Gastroesophageal sphincter (tissue), 4 donors: ENCODE measurements at places on chromosomes 5 and 9.
A peak's percentile ranks its signal among the peaks of the same experiment; 100 is the strongest.

DNA sequence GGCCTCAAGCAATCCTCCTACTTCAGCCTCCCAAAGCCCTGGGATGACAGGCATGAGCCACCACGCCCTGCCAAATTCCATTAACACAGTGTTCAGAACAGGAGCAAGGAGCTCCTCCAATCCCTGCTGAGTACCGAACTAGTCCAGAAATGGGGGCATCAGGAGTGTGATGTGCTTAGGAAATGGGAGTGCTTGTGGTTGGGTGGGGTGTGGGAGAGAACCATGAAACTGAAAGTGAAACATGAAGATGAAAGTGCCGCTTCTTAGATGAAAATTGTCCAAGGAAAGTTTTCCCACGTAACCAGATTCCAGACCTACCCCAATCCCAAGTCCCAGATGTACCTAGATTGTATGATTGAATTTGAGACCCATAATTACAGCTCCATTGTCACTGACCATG lies 16.7 kb upstream of the ZNF131 start:
- no peak overlapping the region for H3K27ac ChIP-seq
- no peaks in the 10 kb centered on the region for H3K27me3 ChIP-seq
- no peak for ATAC-seq
- peaks cover 6% of the 10 kb centered on the region for H3K36me3 ChIP-seq
- H3K4me1 ChIP-seq = peaks cover 12% of the 10 kb centered on the region

DNA sequence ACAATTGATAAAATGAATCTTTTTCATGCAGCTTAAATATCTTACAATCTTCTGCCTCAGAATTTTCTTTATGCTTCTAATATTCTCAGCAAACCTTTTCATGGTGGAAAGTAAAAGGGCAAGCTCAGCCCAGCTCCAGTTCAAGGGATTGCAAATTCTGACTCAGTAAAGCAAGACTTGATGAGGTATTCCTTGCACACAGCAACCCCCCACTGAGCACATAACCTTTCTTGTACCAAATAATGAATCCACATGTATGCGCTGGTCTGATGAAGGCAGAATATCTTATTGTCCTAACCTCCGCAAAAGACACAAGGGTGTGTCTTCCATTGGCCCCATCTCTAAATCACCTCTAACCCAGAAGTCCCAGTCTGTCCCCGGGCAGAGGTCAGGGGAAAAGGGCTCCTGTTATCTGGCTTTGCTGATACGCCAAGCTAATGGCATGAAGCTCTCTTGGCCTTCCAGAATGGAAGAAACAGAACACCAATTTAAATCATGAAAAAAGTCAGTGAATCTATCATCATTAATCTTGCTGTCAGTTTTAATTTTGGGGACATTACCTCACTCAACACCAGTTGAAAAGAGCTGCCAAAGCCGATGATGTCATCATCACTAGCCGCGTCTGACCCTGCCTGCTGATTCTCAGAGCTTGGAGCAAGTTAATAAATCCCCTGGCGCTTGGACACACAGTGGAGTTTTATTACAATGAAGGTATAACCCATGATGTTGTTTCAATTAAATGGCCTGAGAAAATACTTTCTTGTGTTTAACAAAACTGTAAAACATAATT lies 592.5 kb upstream of the CLINT1 start:
- peak; percentile 71 for ATAC-seq
- H3K27me3 ChIP-seq = no peaks in the 10 kb centered on the region
- no peak overlapping the region for H3K27ac ChIP-seq
- H3K4me1 ChIP-seq = peaks cover 10% of the 10 kb centered on the region

DNA sequence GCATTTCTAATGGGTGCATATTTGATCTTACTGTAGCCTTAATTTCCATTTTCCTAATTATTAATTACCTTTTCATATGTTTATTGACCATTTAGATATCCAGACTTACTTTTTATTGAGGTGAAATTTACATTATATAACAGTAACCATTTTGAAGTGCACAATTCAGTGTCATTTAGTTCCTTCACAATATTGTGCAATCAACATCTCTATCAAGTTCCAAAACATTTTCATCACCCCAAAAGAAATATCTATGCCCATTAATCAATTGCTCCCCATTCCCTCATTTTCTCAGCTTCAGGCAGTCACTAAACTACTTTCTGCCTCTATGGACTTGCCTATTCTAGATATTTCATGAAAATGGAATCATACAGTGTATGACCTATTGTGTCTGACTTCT lies 5.9 kb downstream of the COL15A1 start:
- no peak overlapping the region for H3K4me3 ChIP-seq
- no peaks in the 10 kb centered on the region for H3K36me3 ChIP-seq
- H3K27ac ChIP-seq = no peak overlapping the region

- peaks cover 5% of the 10 kb centered on the region for H3K4me1 ChIP-seq
- peak; percentile 90 for ATAC-seq
- H3K36me3 ChIP-seq = no peaks in the 10 kb centered on the region
Measured at GRCh38 chr5:1385395-1386273, 40.7 kb upstream of the CLPTM1L start.

DNA sequence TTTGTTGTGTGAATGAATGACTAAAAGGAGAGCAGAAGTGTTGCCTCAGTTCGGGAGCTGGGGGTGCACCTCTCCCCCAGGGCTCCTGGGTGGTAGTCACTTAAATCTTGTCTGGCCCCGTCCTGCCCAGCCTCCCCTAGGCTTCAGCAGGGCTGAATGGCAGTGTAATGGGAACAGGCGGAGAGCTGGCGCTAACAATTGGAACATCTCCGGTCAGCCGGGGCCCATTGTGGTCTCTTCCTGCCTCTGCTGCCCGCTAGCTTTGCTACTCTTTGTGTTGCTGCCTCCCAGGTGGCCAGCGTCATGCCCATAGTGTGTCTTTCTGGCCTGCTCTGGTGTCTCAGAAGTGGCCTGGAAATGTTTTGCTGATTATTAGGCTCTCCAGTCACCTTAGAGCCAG lies 62.3 kb downstream of the RGS3 start:
- no peak overlapping the region for H3K4me3 ChIP-seq
- H3K27me3 ChIP-seq = no peaks in the 10 kb centered on the region
- no peak for ATAC-seq
- peaks cover 16% of the 10 kb centered on the region for H3K4me1 ChIP-seq

- peaks cover 87% of the 10 kb centered on the region for H3K4me1 ChIP-seq
- no peak for ATAC-seq
Measured at GRCh38 chr5:177550122-177550521, 4.2 kb downstream of the FAM193B start.

DNA sequence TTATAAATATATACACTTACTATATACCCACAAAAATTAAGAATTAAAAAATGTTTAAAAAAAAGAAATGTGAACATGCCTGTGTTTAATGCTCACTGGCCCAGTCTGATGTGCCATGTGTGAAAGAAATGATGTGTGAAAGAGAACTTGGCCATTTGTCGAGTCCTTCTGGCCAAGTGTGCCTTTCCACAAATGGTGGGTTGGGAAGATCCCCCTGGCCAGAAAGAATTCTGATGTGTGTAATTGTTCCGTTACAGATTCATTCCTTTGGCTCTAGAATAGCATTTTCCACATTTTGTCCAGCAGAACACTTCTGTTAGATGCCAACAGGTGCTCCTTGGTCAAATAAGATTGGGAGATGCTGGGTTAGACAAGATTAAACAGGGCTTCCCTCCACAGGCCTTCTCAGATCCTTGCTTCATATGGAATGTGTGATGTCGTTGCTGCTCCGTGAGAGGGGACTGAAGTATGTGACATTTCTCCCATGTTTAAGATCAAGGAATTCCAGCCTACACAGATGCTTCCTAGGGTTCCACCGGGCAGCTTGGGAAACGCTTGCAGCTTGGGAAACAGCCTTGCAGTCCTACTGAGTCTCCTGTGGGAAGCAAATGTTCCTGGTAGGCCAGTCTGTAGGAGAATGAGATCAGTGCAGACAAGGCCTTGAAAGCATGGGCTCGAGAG lies 32.1 kb downstream of the GDNF start:
- H3K36me3 ChIP-seq = no peaks in the 10 kb centered on the region
- no peak overlapping the region for H3K4me3 ChIP-seq
- H3K27me3 ChIP-seq = no peaks in the 10 kb centered on the region

- H3K27ac ChIP-seq = no peak overlapping the region
- no peaks in the 10 kb centered on the region for H3K27me3 ChIP-seq
- no peaks in the 10 kb centered on the region for H3K4me1 ChIP-seq
- no peak for ATAC-seq
Measured at GRCh38 chr9:6887051-6887450, 129.3 kb downstream of the KDM4C start.

- ATAC-seq = no peak
- H3K4me1 ChIP-seq = no peaks in the 10 kb centered on the region
- no peak overlapping the region for H3K4me3 ChIP-seq
- H3K27ac ChIP-seq = no peak overlapping the region
- no peaks in the 10 kb centered on the region for H3K36me3 ChIP-seq
- no peaks in the 10 kb centered on the region for H3K27me3 ChIP-seq
Measured at GRCh38 chr9:88898039-88898720, 93.1 kb upstream of the S1PR3 start.

GRCh38 chr5:9335269-9335668 lies 210.6 kb downstream of the SEMA5A start:
- no peak overlapping the region for H3K27ac ChIP-seq
- ATAC-seq = no peak
- H3K27me3 ChIP-seq = no peaks in the 10 kb centered on the region
- H3K4me3 ChIP-seq = no peak overlapping the region
- no peaks in the 10 kb centered on the region for H3K4me1 ChIP-seq
- no peaks in the 10 kb centered on the region for H3K36me3 ChIP-seq

DNA sequence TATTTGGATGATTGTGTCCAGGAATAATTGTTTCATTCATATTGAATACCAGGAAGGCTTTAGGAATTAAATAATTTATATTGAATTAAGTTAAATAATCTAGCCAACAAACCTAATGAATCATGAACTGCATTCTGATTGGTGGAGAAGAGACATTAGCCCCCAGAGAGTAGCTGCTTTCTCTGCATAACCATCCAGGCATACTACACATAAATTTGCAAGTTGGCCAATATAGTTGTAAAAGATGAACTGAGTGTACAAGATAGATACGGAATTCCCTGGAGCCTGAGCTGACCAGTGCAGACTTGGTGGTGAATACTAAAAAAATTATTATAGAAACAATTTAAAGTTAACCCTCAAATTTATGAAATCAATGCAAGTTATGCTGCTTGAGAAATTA lies 311.8 kb upstream of the KIF2A start:
- no peaks in the 10 kb centered on the region for H3K4me1 ChIP-seq
- no peaks in the 10 kb centered on the region for H3K36me3 ChIP-seq
- H3K27me3 ChIP-seq = no peaks in the 10 kb centered on the region

DNA sequence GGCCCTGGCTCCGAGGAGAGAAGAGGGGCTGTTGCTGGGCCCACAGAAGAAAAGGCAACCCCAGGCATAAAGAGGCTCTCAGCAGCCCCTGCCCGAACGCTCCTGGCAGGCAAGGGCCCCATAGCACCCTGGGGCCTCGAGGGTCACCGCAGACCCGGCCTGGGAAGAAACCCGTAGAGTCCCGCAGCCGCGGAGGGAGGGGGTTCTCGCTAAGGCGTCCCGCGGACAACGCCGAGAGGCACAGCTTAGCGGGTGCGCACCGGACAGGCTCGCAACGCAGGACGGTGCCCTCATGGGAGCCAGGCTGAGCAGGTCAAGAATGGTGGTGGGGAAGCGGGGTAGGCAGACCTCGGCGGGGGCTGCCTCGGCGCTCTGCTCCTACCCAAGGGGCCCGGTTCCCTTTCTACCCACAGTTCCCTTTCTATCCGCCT lies 6.7 kb downstream of the PITX1 start:
- H3K27me3 ChIP-seq = peaks cover 68% of the 10 kb centered on the region
- no peak overlapping the region for H3K27ac ChIP-seq
- peak overlapping the region; percentile 24 for H3K4me3 ChIP-seq
- no peaks in the 10 kb centered on the region for H3K4me1 ChIP-seq
- no peak for ATAC-seq

DNA sequence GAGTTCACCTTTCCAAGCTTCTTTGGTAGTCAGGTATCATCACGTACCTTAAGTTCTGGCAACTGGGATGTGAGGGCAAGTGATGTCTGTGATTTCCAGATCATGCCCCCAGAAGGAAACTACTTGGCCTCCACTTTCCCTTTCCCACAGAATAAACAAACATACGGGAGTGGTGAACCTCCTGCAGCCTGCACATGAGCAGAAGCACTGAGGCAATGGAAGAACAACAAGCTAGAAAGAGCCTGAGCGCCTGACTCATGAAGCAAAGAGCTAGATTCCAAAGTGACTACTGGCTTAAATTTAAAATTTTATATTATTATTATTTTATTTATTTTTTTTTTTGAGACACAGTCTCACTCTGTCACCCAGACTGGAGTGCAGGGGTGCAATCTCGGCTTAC lies 35.0 kb downstream of the ARL15 start:
- no peak overlapping the region for H3K4me3 ChIP-seq
- H3K27me3 ChIP-seq = no peaks in the 10 kb centered on the region
- ATAC-seq = no peak
- H3K4me1 ChIP-seq = peaks cover 12% of the 10 kb centered on the region
- H3K27ac ChIP-seq = no peak overlapping the region
